Activated naive CD4-positive, alpha-beta T cell treated with anti-CD3 and anti-CD28 coated beads, Interleukin-2, amount 50 U/mL, for 16 hours (primary cell): ENCODE measurements at places on chromosomes 13 and 19.

DNA sequence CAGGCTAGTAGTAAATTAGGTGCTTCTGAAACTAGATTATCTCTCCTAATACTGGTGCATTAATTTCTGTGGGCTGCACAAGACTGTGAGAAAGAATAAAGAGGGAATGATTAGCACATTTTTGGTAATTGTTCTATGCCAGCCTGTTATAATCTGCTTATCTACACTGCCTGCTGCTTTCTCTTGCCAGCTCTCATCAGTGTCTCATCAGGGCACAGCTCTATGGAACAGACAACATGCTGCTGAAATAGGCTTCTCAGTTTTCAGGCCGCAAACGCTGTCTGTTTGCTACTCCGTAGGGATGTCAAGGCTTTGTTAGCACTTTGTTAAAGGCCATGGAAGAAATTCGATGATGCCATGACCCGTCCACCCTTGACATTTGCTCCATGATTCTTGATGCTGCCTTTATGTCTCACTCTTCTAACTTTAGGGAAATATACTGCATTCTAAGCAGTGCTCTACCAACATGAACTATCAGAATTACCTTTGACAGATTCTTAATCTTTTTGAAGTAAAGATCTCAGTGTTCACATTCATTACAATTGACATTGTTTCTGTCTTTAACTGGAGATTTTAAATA lies 84.0 kb upstream of the PRR20A start:
- DNase-seq: no peak

- peak; percentile 47 for DNase-seq
These were observed 20.2 kb upstream of the PNMA8B start for GRCh38 chr19:46515879-46516350.

DNA sequence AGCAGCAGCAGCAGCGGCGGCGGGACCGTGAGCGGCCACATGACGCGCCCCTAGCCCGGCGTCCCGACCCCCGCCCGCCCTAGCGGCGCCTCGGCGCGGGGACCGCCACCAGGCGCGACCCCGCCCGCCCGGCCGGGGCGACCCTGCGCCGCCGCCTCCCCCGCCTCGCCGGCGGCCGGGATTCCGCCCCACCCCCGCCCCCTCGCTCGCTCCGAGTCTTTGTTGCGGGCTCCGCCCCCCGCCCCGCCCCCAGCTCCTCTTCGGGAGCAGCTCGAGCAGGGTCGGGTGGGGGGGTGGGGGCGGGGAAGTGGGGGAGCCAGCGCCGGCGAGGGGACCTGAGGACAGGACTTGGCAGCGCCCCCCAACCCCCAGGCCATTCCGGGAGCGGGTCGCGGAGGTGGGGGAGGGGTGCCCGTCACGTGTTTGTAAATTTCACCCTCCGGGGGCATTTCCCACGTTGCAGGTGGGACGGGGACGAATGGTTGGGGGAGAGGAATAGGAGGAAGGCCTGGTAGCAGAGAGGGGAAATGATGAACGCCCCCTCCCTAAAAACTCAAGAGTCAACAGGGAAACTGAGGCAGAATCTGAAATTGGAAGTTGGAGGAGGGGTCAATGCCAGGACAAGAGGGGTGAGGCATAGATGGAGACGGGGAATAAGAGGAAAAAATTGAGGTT lies at the start of gene OLFM2:
TSS of gene OLFM2 (minus strand) at position 190 of the 675 bp plus-strand sequence. CDS start at position 41, 149 bp downstream.
- peak; percentile 41 for DNase-seq

DNA sequence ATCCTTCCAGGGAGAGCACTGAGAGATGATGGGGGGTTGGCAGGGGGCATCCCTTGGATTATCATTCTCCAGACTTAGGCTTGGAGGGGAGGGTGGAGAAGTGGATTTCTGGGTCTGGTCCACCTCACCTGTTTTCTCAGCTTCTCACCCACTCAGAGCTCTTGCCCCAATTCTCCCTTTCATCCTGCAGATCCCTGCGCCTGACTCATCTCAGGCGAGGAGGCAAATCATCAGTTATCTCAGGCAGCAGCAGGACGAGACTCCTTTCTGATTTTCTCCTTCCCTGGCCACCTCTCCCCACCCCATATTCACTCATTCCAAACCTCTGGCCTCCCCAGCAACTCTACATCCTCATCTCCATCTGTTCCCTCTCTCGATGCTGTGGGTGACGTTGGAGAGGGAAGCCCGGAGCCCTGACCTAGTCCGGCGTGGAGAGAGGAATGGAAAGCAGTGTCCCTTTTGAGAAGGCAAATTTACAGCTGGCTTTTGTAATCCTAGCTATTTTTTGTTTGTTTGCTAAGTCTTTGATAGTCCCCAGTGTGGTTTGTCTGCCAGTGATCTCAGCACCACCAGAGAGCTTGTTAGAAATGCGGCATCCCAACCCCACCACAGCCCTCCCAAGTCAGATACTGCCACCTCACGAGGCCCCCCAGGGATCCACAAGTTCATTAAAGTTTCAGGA lies 24.0 kb upstream of the TPT1 start:
- no peak for DNase-seq

- DNase-seq: no peak
These were observed 22.5 kb upstream of the ALOX5AP start for GRCh38 chr13:30712536-30713532.

DNA sequence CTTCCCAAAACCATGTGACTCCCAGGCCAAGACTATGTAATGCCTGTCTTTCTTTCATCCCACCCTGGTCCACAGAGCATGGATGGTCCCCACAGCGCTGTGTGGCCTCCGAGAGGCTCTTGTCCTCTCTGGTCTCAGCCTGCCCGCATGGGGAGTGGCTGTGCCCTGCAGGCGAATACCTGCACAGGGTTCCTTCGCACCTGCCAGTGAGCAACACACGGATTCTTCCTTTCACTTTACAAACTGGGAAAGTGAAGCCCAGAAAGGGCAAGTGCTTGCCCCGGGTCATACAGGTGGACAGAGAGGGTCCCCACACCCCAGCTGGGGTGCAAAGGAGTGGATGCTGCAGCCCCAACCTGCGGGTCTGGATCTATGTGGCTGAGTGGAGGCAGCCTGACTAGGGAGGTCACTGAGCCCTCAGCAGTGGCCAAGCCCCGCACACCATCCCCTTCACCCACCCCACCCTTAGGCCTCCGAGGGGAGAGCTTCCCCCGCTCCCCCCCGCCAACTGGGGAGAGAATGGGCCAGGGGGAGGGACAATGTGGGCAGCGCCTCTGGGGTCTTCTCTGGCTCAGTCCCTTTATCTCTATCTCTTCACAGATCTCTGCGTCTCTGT lies 747 bp upstream of the MARK4 start:
- no peak for DNase-seq

- no peak for DNase-seq
These were observed 116.4 kb downstream of the TSHZ3 start for GRCh38 chr19:31232871-31233270.

DNA sequence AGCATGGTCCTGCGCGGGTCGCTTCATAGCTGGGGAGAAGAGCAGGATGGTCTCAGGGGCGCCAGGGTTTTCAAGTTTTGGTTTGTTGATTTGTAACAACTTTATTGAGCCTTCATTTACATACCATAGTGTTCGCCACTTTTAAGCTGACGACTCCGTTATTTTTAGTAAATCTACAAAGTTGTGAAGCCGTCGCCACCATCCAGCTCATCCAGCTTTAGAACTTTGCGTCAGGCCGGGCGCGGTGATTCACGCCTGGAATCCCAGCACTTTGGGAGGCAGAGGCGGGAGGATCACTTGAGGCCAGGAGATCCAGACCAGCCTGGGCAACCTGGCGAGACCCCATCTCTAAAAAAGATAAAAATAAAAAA lies 404 bp downstream of the C19orf44 start:
- DNase-seq: no peak

- peak; percentile 96 for DNase-seq
These were observed 3.2 kb downstream of the EPOR start for GRCh38 chr19:11380653-11381537.

DNA sequence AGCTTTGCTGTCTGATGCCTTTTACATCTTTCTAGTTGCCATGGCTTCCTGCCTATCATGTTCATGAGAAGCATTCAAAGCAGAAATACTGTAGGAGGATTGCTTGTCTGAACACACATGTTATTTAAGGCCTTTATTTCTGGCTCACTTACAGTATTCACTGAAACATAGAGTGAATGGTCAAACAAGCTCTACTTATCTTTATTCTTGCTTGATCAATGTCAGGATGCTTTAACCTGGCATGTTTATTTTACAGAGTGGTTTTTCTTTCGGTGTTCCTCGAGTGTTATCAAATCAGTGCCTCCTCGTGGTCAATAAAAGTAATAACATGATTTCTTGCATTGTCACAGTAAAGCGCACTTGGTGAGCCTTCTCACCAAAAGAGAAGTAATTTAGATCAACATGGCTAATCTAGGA lies 73.5 kb upstream of the PCDH17 start:
- DNase-seq: no peak

DNA sequence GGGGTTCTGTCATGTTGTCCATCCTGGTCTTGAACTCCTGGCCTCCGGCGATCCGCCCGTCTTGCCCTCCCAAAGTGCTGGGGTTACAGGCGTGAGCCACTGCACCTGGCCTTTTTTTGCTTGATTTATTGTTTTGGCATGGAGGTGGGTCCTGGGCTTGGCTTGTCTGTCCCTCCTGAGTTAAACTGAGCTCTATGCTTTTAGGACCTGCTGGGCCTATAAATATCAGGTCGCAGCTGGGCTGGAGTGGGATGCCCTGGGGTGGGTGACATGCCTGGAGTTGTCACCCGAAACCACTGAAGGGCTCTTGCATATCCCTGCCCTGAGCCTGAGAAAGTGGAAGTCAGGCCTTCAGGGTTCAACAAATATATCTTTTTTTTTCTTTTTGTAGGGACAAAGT lies 5.5 kb downstream of the ARRDC5 start:
- DNase-seq: no peak

GRCh38 chr13:71629167-71629566 lies 237.8 kb downstream of the DACH1 start:
- DNase-seq: no peak

DNA sequence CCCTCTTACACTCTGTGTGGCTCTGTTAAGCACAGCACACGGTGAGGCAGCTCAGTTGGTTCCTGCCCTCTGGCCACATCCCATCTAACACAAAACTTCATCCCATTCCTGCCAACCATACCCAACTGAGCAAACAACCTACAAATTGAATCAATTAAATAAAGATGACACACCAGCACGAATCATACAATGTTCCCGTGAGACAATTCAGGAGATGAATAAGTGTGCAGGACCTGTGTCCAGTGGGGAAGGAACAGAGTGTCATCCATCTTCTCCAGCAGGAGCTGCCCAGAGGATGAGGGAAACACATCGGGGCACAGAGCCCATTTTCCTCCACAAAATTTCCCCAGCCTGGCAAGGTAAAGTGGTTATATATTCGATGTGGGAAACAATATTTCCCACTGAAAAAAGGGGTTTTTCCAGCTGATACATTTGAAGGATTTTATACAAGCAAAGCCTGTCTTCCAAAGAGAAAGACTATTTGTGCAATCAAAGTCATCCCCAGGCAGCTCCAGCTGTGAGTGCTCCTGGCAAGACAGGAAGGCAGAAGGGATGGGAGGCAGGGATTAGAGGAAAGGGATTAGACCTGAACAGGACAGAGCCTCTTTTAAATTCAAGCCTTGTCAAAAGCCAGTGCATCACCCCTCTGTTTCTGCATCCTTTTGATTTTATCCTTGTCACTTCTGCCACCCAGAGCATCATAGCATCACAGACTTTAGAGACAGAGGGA lies 240.2 kb downstream of the LHFPL6 start:
- no peak for DNase-seq

DNA sequence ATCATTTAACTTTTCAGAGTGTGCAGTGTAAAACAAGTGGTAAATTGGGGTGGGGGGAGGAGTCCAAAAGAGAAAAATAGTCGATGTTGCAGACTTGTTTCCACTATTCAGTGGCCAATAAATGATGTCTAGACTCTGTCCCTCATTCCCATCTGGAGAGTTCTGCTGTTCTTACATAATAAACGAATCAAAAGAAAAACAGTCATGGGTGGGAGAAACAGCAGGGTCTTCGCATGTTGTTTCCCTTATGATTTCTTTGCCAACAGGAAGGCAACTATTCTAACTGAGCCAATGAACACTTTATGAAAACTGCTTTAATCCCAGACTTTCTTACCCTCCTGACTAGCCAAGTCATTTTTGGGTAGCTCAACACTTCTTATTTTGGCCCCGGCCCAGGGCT lies 615.5 kb downstream of the FGF9 start:
- no peak for DNase-seq

DNA sequence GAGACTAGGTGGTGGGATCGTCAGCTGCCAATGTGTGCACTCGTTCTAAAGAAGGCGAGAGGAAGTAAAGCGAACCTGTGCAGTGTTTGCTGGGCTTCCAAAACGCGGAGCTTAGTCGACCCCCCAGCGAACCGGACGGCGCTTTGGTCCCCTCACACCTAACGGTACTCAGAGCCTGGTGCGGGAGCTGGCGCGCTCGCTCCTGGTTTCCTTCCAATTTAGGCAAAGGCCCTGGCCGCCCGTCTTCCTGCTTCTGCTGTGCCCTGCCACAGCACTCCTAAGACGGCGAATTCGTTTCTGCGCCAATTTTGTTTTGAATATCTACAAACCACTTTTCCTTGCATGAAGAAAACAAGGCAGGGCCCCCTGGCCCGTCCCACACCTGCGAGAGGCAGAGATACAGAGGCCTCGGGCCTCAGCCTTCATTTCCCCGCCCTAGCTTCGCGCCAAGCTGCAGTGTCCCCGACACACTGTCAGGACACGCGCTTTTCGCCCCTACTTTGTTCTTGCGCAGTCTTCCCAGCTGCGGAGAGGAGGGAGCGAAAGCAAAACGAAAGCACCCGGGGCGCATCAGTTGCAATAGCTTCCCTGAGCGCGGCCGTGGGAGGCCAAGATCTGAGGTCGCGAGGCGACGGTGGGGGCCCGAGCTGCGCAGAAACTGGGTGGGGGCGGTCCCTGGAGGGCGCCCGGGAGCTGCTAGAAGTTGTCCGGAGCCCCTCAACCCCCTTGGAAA lies 111.9 kb downstream of the KCNRG start:
- peak; percentile 74 for DNase-seq

DNA sequence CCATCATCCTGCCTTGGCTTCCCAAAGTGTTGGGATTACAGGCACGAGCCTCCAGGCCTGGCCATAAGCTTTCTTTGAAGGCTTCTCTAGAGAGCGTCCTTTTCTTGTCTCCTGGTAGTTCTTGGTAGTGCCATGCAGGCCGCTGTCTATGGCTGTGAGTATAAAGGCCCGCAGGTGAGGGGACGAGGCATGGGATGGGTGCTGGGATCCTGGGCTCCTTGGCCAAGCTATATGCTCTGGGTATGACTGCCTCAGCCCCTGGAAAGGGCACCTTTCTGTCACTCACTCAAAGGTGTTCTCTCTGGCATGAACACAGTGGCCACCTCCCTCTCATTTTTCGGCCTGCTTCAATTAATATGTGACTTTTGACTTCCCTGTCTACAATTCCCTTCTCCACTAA lies 6.3 kb upstream of the ABCC4 start:
- DNase-seq: no peak
